ENCODE measurements at places on chromosomes 1 and 21. TPM values are rescaled to one million over a fixed set of nuclear protein-coding genes. Genes with fewer than 3 reads are reported as not detected.

- no peak for DNase-seq
These were observed 30.0 kb downstream of the RABIF start for GRCh38 chr1:202858789-202859414.

GRCh38 chr1:52913537-52913936 lies 8.0 kb downstream of the ECHDC2 start:
- DNase-seq = no peak

GRCh38 chr1:235022341-235022980 lies 106.2 kb downstream of the TOMM20 start:
- no peak for DNase-seq

GRCh38 chr1:178232949-178233348 lies 139.0 kb downstream of the RASAL2 start:
- DNase-seq = no peak

GRCh38 chr1:226964068-226964425 lies 24.0 kb downstream of the COQ8A start:
- no peak for DNase-seq

- no peak for DNase-seq
These were observed 23.4 kb upstream of the TSPAN2 start for GRCh38 chr1:115112496-115113375.

DNA sequence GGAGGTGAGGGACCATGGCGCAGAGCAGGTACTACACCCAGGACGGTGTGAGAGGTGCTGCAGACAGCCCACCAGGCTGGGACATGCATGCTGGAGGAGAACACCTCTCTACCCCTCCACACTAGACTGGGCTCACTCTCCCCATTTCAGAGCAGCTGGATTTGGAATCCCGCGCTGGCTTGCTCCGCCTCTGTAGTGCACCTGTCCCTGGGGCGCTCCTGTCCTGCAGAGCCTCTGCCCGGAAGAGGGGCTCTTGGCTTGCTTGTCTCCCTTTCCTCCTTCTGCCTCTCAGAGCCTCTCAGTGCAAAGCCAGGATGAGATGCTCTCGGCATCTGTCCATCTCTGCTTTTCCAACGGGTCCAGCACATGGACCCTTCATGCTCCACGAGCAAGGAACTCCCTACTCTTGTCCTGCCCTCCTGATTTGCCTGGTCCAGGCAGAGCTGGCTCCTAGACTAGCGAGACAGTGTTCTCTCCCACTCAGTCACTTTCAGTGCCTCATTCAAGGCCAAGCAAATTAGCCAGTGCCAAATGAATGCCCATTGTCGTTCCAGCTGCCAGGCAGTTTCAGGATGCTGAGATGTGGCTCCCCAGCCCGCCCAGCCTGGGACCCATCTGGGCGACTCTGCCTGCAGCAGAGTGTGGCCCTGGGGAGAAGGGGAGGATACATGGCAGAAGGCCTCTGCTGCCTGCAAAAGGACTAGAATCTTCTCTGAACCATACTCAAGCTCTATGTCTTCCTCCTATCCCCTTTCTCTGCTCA lies 33.7 kb downstream of the CDCA8 start:
- DNase-seq = no peak

DNA sequence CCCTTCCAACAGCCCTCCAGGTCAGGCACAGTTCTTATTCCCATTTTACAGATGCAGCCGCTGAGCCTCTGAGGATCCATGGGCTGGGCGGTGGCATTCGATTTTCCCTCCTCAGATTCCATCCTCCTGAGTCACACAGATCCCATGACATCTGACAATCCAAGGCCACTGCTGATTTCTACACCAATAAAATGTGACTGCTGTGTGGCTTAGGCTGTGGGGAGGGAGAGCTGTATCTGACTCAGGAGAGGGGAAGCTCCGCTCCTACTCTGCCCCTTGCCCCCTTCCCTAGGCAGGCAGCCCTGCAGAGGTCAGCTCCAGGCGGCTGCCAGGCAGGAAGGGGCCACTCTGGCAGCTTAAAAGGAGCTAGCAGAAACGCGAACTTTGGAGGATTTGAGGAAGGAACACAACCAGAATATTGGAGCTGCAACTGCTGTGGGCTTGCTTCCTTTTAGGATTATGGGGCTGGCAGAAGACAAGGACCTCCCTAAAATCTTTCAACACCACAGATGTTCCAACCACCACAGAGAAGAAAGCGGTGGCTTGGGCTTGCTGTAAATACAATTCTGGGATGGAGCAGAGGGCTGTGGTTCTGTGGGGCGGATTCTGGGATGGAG lies 50.0 kb downstream of the MRPL37 start:
- DNase-seq = no peak

GRCh38 chr1:26335774-26336476 lies 18.0 kb downstream of the CRYBG2 start:
- peak; percentile 62 for DNase-seq

DNA sequence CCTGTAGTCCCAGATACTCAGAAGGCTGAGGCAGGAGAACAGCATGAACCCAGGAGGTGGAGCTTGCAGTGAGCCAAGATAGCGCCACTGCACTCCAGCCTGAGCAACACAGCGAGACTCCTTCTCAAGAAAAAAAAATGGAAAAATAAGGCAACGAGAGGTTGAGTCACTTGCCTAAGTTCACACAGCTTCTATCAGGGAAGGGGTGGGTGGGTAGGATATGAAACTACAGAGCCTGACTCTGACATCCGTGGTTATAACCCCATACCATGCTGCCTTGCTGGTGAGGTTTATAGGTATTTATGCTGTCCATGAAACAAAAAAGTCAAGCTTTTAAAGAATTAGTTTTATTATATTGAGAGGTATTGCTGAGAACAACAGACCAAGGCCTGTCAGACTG lies 61.5 kb upstream of the RAB4A start:
- no peak for DNase-seq

DNA sequence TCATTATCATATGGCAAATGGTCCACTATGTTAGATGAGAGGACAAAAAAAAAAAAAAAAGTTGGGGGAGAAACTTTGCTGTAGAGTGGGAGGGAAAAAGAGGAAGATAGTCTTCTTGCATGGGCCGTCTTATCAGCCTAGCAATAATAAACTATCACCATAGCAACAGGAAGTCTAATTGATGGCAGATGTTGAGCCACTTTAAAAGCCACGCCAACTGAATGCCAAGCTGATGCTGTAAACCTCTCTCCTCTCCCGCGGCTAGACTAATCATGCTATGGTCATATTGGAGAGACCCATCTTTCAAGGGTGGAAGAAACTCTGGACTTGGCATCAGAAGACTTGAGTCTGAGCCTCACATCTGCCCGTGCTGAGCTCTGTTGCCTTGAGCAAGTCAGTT lies 122.2 kb upstream of the HOOK1 start:
- no peak for DNase-seq

DNA sequence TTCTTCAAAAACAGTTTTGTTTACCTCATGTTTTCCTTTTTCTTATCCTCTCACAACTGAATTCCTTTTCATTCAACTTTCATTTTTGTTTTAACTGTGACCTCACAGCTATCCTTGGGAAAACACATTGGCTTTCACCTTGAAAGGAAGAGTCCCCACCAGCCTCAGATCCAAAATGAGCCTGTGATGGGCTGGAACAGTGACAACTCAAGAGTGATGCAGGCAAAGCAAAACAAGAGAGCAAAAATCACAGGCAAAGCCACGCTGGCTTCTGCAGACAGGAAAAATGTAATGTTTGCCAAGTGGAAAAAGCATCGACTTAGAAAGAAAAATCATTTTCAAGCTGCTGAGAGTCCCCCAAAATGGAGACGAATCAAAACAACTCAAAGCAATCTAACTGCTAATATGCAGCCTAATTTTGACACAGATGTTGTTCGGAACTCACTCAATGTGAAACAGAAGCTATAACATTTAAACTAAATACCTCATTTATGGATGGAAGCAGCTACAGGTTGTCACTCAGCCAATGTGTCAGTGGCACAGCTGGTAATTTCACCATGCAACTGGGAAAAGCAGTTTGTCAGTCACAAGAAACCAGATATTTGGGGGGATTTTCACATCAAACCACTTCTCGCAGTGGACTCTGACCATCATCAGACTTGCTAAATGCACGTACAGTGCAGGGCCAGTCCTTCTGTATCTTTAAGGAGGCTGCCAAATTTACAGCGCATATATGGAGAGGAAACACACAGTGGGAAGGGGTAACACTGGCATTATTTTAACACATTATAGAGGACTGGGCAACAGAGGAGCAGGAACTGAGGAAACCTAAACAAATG lies 50.7 kb downstream of the ALG14 start:
- no peak for DNase-seq

PLA2G5 gene
- total RNA-seq = 2.1 TPM

RGSL1 gene
- 1.7 TPM for total RNA-seq

KRTAP19-3 gene
- not detected for total RNA-seq

ARID4B gene
- total RNA-seq = 29.0 TPM

FCGR2B gene
- 74.9 TPM for total RNA-seq

TIAM1 gene
- total RNA-seq = 18.8 TPM

ACTN2 gene
- 1.2 TPM for total RNA-seq

WNT9A gene
- 10.2 TPM for total RNA-seq

TTC22 gene
- not detected for total RNA-seq

Data from omental fat pad (tissue), 4 donors.